Hippocampal formation (tissue), 2 donors: ENCODE measurements at places on chromosomes 2 and 18.
A peak's percentile ranks its signal among the peaks of the same experiment; 100 is the strongest.

- DNase-seq = no peak
Observed at GRCh38 chr2:125280265-125280664, 1255.2 kb downstream of the CNTNAP5 start.

DNA sequence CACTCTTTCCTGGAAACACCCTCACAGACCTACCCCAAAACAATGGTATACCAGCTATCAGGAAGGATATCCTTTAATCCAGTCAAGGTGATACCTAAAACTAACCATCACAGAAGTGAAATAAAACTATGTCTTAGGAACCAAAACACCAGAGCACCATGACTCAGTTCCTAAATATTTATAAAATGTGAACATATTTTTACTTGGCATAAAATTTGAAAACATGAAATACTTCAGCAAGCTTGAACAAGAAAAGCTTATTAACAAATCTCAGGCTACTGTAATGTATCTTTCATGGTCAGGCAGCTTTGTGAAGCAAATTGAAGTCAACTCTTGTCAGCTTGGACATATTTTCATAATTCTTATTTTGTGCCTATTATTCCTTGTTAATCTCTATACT, 440.8 kb upstream of the CDH20 start:
- no peak for DNase-seq

DNA sequence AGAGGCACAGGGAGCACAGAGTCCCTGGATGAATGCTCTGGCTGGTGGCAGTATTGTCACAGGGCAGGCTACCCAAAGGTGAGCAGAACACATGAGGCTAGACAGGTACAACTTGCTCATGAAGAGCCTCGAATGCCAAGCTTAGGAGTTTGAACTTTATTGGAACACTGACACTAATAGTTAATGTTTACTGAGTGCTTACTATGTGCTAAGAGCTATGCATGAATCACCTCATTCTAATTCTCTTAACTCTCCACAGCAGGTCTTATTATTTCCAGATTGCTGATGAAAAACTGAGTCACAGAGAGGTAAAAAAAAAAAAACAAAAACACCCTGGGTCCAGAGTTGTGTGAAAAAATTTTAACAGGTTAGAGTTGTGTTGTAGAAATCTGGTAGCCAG, 6.1 kb upstream of the EMX1 start:
- no peak for DNase-seq

DNA sequence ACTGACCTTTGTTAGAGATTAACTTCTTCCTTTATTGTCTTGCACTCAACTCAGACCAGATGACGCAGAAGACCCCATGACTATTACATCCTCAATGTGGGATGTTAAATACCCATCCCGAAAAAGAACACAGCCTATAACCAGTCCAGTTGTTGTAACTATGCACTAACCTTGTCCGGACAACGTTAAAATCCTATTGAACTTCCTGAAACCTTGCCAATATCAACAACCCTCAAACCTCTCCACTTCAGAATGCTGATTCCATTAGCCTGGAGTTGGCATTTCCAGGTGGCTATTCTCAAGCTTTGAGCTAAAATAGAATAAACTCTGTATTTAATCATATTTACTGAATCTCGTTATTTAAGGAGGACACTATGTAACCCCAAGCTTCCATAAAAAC, 13.6 kb downstream of the NMS start:
- DNase-seq = no peak

DNA sequence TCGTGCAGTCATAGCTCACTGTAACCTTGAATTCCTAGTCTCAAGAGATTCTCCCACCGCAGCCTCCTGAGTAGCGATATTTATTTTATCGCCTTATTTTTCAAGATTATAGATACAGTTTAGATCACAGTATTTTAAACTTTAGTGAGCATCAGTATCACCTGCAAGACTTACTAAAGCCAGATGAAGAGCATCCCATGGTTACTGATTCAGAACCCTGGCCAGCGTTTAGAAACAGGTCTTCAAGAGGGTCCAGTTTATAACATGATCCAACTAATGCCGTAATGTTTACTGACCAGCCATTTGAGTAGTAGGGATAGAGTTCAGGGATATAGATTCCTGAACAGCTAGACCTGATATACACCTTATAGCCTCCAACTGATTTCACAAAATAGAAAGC, 146.1 kb downstream of the DCC start:
- DNase-seq = no peak

DNA sequence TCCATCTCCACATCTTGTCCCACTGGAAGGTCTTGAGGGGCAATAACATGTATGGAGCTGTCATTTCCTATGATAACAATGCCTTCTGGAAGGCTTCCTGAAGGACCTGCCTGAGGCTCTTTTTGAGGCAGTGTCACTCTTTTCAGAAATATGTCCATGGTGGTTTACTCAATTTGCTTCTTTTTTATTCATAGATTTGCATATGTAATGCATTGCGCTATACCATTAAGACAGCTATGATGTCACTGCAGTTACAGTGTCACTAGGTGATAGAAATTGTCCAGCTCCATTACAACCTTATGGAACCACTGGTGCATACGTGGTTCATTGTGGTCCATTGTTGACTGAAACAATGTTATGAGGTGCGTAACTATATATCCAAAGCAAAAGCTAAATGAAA, 19.9 kb downstream of the NABP1 start:
- DNase-seq = no peak

DNA sequence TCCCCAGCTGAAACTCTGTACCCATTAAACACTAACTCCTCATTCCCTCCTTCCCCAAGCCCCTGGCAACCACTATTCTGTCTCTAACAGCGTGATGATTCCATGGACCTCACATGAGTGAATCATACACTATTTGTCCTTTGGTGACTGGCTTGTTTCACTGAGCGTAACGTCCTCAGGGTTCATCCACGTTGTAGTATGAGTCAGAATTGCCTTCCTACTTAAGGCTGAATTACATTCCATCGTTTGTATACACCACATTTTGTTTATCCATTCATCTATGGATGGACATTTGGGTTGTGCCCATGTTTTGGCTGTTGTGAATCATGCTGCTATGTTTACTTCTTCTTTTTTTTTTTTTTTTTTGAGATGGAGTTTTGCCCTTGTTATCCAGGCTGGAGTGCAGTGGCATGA, 19.6 kb upstream of the CABLES1 start:
- DNase-seq = no peak

- DNase-seq = no peak
Observed at GRCh38 chr18:21853016-21853415, 112.4 kb downstream of the MIB1 start.

DNA sequence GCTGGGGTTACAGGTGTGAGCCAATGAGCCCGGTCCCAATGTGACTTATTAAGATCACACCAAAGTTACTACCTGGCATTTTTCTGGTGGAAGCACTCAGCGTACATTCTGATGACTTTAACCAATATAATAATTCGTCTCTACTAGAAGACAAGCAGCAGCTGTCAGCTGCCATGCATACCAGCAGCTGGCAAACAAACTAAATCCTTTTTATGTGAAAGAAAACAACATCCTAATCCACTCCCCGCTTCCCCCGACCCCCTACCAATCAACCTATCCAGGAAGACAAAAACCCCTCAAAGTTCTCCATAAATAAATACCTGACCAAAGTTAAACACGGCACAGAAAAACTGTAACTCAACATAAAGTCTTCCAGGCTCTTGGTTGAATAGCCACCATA, 42.1 kb downstream of the GPR155 start:
- DNase-seq = no peak

- no peak for DNase-seq
Observed at GRCh38 chr2:212957624-212958023, 193.8 kb downstream of the IKZF2 start.

GRCh38 chr2:19046986-19047780, 311.2 kb downstream of the OSR1 start:
- DNase-seq = no peak

DNA sequence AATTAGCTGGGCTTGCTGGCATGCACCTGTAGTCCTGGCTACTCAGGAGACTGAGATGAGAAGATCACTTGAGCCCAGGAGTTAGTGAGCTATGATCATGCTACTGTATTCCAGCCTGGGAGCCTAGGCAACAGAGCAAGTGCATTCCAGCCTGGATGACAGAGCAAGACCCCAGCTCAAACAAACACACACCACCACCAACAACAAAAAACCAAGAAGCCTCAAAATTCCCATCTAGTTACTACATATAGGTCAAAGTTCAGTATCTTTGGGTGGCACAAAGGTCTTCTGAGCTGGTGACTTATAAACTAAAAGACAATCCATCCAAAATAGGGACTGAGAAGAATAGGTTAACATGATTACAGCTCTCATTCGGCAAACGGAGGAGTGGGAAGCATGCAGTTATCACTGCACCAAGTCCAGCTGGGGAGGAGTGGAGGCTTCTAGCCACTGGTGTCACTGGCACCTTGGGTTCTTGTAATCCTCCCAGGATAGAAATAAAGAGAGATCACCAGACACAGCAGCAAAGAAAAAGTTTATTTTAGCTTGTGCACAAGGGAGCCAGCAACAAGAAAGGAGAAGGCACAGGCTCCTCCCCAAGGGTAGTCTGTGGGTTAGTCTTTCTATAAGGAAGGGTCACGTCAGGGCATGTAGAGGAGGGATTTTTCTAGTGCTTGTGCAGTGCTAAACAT, 57.4 kb downstream of the SH2D6 start:
- DNase-seq = no peak

- DNase-seq = no peak
Observed at GRCh38 chr2:99819766-99820165, 322.6 kb downstream of the AFF3 start.

DNA sequence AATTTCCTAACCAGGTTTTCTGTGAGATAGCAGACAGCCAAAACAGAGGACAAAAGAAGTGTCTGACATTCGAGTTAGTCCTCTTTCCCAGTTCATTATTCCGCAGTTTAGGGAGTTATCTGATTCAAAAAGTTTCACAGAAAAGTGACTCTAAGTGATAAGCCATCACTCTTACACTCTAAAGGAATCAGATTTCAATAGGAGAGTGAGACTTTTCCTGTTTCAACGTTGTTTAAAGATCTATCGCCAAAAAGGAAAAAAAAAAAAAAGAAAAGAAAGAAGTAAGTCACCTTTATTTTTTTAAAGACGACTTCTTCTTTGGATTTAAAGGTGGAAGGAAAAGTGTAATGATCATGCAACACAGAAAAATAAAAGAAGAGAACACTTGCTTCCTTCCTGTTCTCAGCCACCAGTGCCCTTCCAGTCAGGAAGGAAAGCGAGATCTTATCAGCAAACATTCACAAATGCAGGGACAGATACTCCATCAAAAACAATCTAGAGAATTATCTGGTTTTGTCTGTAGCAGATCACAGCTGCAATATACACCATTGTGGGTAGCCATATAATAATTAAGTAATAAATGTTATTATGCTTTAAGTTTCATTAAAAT, 49.8 kb downstream of the TFPI start:
- DNase-seq = no peak

- DNase-seq = no peak
Observed at GRCh38 chr2:223779877-223780276, 57.5 kb downstream of the AP1S3 start.

DNA sequence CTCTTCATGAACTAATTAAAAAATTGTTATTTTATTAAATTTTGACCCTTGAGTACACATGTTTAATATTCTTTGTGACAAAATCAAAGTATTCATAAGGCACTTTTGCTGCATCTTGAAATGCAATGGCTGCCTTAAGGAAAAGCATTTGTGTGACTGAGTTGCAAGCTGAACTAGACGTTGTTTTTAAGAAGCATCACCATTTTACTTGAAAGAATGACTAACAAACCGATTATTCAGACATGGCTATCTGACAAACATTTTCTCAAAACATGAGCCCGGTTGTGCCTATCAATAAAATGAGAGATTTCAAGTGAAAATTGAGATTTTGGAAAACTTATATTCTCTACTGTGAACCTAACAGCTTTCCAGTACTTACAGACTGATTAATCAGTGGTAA, 2.8 kb downstream of the GCFC2 start:
- no peak for DNase-seq

- DNase-seq = peak; percentile 12
Observed at GRCh38 chr2:240387669-240388358, 47.6 kb upstream of the GPC1 start.

DNA sequence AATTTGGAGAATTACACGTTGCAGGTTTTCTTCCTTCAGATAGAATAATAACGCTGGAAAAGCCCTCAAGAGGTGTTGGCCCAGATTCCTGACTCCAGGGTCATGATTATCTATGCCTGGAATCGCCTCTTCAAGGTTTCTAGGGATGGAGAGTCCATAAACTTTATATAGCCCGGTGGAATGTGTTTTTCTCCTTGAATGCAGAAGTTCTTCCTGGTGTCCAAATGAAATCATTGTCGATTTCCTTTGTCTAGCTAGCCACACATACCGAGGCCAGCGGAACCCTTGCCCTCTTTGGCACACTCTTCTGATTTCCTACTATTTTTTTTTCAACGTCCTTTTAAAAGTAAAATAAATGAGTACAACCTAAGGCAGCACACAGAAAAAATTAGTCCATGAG, 117.8 kb downstream of the PID1 start:
- DNase-seq = no peak

DNA sequence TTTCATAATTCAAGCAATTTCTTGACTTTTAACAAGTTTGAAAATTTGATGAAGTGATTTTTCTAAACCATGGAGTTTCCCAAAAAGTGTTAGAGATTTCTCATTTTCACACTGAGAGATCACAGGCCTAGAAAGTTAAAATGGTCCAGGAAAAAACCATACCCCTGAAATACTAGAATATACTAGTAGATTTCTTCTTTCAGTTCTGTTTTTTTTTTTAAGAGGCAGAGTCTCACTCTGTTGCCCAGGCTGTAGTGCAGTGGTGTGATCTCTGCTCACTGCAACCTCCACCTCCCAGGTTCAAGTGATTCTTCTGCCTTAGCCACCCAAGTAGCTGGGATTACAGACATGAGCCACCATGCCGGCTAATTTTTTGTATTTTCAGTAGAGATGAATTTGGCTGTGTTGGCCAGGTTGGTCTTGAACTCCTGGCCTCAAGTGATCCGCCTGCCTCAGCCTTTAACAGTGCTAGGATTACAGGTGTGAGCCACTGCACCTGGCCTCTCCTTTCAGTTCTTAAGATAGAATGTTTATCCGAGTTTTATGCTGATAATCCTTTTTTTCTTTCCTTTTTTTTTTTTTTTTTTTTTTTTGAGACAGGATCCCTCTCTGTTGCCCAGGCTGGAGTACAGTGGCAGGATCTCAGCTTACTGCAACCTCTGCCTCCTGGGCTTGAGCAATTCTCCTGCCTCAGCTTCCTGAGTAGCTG, 14.4 kb downstream of the MTHFD2 start:
- no peak for DNase-seq

GRCh38 chr18:10927286-10927992, 221.9 kb downstream of the PIEZO2 start:
- DNase-seq = no peak

GRCh38 chr2:233430651-233431050, 76.4 kb downstream of the DGKD start:
- DNase-seq = no peak
